ENCODE measurements at places on chromosomes 1 and 21.
A peak's percentile ranks its signal among the peaks of the same experiment; 100 is the strongest.

DNA sequence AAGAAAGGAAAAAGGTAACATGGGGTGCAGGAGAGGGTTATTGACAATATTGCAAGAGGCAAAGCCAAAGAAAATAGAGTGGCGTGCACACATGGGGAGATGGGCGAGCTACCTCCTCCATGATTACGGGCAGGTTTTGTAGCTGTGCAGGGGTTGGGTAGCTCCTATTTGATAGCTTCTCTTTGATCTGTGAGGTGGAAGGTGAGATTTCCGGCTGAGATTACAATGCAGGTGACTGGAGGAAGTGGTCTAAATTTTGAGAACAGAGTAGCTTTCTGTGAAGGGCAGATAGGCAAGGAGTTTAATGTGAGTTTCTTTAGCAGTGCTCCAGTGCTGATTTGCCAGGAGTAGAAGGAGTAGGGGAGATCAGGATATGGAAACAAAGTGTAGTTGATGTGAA is 263.4 kb downstream of the PLA2G4A start:
- no peak for DNase-seq

GRCh38 chr1:94658221-94658620 is 116.7 kb upstream of the F3 start:
- peak; percentile 83 for DNase-seq

- DNase-seq: no peak
These were observed 599.4 kb downstream of the LTN1 start for GRCh38 chr21:28393279-28393678.

DNA sequence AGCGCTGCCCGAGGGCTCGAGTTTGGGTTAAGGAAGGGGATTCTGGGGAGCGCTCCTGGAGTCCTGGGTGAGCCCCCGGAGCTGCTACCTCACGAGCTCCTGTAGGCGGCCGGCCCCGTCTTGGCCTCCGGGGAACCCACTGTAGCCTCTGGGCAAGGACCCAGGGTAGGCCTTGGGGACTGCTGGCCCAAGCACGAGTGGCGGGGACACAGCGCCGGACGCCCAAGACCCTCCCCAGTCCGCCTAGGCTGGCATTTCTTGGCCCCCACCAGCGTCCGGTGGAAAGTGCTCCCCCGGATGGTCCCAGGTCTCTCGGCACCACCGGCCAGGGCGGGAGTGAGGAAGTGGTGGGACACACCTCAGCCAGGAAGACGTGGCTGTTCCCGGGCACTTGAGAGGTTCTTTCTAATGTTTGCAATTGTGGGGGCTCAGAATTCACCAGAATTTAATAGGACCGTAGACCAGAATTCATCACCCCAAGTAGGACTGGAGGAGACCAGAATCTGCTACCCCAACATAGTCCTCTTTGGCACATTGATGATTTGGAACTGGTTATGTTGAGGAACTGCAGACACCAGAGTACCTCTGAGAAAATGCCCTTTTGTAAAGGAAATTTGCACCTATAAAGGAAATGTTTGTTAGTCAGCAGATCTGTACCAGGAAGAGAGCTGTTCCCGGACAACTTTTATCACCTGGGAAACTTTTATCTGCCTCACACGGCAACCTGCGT is 622 bp upstream of the TMPRSS2 start:
- no peak for DNase-seq

GRCh38 chr1:172726740-172727139 is 67.8 kb downstream of the FASLG start:
- no peak for DNase-seq

DNA sequence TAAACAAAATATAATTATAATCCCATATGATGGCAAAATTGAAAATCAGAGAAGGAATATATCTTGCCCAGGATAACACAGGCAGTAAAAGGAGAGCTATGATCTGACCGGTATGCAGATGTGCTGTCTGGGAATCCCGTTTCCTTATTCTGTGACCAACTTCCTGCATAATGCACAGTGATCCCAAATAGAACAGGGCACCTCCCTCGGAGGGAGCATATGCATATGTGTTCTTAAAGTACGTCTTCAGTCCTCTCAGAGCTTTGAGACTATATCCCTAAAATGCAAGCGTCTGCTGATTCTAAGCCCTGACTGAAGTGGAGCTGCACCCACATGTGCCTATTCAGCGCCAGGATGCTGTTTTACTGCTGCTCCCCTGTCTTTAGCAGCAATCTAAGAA is 366.1 kb upstream of the PTBP2 start:
- no peak for DNase-seq

DNA sequence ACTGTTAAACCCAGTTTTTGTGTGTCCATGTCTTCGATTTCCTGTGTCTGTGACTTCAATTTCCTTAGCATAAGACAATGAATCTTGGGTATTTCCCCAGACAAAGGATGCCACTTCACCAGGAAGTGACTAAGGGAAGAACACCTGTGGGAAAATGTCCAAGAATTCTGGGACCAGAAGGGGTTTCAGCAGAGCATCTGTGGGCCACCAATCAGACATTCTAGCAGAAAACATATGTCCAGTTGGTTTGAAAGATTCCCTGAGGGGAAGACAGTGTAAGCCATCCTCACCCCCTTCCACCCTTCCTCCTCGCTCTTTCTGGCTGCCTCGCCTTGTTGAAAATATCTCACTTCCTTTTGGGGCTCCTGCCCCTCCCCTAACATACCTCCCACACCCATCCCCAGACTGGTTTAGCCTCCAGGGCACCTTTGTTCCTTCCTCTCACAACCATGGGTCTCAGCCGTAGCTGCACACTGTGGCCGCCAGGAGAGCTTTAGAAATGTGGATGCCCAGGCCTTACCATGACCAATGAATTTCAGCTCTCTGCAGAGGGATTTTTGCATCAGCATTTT is 25.5 kb upstream of the IFNAR1 start:
- no peak for DNase-seq

GRCh38 chr1:9037476-9038337 is 11.5 kb upstream of the SLC2A7 start:
- DNase-seq: no peak

DNA sequence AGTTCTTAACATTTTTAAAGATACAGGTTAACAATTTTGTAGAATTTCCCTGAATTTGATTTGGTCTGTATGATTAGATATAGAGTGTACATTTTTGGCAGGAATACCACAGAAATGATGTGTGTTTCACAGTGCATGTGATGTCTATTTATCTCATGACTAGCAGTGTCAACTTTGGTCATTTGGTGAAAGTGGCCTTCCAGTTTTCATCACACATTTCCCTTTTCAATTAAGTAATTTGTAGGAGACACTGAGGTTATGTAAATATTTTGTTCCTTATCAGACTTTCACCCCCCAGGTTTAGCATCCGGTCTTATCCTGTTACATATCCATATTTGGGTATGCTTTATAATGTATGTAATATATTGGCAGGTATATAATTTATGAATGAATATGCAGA is 41.8 kb downstream of the MAP3K7CL start:
- DNase-seq: no peak

DNA sequence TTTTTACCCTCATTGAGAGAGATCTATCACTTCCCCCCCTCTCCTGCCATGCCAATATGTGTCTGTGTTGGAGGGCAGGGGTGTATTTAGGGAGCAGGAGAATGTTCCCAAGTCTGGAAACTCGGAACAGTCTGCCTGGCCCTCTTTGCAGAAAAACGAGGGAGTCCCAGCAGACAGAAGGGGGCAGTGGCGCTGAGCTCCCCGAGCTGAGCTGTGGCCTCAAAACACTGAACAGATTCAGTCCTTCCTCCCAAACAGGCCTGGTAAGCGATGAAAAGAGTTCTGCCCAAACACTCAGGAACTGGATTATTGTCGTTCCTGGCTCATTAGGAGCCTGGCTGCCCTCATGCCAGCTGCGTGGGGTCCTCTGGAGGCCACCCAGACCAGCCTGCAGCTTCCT is 981 bp downstream of the CLDN14 start:
- no peak for DNase-seq

DNA sequence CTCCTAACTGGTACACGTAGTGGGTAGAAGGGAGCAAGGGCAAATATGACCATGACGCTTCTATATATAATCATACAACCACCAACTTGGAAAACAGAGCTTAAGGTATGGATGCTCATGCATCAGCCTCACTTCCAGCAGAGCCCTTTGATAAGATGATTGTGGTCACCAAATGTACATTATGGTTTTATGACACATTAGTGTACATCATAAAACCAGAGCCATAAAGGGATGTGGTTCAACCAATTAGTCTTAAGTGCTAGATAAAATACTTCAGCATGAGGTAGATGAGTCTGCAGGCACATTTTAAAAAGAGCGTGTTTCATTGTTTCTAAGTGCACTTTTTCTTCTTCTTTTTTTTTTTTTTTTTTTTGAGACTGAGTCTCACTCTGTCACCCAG is 43.7 kb downstream of the NIBAN1 start:
- DNase-seq: no peak

- DNase-seq: peak; percentile 78
These were observed 43.0 kb downstream of the PLXNA2 start for GRCh38 chr1:208201229-208201628.

- DNase-seq: peak; percentile 23
These were observed 122.8 kb upstream of the IVNS1ABP start for GRCh38 chr1:185439727-185440415.

- no peak for DNase-seq
These were observed 58.5 kb upstream of the LRRC53 start for GRCh38 chr1:74570797-74571492.

- no peak for DNase-seq
These were observed 4.2 kb downstream of the WNT9A start for GRCh38 chr1:227943381-227944089.

DNA sequence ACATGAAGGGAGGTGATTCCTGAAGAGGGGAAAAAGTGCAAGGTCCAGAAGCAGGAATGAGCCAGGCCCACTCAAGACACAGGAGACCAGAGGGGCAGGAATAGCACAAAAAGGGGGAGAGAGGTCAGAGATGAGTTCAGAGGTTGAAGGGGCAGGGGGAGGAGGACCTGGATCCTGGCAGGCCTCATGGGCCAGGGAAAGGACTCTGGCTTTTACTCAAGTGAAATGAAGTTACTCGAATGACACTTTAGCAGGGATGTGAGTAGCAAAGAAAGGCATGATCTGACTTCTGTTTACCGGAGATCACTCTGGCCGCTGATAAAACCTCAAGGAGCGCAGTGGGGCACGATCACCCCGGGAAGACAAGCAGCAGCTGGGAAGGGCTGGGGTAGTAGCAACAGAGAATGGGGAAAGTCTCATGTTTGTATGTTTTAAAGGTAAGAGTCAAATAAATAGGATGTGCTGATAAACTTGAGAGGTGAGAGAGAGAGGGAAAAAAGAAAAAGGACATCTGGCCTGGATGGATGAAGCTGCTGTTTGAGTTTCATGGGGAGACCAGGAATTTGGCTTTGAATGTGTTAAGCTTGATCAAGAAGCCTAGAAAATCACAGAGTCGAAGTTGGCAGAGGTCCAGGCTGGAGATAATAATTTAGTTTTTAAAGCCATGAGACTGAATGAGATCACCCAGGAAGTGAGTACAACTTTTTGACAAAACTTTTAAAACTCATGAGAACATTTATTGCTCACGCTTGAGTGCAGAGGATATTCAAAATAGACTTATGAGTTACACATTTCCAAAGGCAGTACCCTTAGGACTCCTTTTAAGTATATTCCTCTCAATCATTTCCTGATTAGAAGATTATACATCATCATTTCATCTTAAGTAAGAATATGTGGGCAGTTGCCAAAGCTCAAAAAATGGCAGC is 156.0 kb downstream of the RERE start:
- DNase-seq: peak; percentile 94

Measured in HCEC 1CT (cell line).